ENCODE measurements at places on chromosomes 1 and 21.

DNA sequence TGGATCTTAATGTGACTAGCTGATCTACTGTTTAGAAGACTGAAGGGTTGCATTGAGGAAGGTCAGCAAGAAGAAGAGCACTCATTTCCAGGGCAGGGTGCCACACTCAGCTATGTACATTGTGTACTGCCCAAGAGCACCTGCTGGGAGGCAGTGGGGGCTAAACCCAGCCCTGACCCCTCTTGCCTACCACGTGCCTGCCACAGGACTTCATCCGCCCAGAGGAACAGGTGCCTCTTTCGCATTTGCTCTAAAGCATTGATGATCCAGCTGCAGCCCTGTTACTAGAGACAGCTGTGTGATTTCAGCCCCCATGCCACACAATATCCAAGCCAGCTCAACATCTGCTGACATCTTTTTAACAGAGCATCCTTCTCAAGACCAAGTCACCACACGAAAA lies 341.8 kb downstream of the LMX1A start:
- no peak for DNase-seq

- no peak for DNase-seq
Observed at GRCh38 chr1:206824331-206824730, 41.1 kb upstream of the IL20 start.

DNA sequence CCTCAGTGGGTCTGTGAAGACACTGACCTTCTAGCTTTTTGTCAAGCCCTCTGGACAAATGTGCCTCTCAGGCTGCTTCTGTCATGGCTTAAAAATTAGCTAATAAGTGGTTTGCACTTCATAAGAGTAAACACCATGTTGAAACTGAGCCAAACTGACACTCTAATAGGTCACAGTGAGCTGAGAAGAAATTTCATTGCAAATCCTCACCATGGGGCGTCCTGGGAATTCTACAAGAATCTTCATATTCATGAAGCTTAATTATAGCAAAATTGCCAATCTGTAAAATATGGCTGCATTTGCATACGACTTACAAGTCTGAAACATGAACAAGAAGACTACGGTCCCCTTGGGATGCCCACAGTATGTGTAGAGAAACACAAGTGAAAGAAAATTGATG lies 188.6 kb downstream of the DSCAM start:
- DNase-seq, result no peak

- DNase-seq, result no peak
Observed at GRCh38 chr1:115241309-115241708, 96.7 kb downstream of the NGF start.

- DNase-seq, result no peak
Observed at GRCh38 chr1:63261736-63262458, 60.5 kb upstream of the FOXD3 start.

DNA sequence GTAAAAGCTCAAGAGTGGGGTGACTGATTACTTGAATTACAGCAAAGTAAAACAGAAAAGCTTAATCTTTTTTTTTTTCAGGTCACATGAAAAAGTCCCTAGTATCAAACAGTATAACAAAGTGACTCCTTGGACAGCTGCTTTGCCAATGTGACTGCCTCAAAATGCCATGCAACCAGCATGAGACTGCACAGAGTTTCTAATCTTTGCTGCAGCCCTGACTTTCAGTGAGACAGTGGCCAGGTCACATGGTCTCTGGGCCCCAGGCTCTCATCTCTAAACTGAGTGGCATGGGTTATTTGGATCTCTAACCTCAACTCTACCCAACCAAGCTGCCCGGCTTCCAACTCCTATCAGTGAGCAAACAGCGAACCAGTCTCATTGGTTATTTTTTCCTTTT lies 169.0 kb downstream of the VAV3 start:
- no peak for DNase-seq

- no peak for DNase-seq
Observed at GRCh38 chr1:221711063-221711577, 30.8 kb downstream of the DUSP10 start.

DNA sequence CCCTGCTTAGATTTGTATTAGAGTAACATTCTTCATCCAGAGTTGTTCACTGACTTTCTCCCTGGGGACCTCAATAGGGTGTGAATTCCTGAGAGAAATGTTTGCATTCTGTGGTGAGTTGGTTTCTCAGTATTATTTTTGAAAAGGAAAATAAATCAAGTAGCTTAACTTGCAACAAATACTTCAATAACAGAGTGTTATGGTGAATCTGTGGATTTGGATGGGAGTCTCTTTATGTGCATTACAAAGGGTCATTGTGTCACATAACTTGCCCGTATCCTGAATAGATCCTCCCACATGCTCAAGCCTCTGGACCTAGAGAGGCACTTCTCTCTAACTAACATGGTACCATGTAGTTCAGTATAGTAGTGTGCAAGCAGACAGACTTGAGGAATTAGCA lies 68.4 kb upstream of the IPO9 start:
- no peak for DNase-seq

DNA sequence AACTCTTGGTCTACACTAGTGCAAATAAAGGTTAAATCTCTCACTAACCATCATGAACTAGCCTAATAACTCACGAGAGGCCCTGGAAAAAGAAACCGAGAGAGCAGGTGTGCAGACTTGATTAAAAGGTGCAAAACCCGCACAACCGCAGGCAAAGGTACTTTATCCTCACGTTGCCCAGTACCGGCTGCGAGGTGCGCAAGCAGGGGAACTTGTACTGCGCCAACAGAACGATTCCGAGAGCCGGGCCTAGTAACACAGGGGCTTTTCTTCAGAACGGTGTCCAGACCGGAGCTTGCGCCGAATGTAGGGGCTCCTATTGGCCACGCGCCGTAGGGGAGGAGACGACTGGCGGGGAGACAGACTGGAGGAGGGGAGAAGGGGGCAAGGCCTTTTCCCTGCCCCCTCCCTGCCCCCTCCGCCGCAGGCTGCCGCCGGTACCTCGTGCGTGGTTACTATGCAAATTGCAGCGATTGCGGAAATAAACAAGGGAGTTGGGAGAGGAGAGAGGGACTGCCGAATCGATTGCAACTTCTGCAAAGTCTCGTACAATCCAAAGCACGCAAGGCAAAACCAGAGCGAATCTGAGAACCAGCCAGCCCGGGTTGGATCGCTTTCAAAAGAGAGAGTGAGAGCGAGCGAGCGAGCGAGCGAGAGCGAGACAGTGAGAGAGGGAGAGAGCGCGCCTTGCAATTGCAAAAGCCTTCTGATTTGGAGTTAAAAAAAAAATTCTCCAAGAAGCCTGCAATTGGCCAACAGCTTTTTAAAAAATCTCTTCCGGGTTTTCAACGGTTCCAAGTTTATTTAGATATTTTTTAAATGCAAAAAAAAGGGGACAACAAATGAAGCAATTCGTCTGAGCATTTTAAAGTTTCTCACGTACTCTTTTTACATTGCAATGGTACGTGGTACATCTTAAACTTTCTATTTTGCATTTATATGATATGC lies 5.4 kb upstream of the NFIA start:
- peak; percentile 84 for DNase-seq

DNA sequence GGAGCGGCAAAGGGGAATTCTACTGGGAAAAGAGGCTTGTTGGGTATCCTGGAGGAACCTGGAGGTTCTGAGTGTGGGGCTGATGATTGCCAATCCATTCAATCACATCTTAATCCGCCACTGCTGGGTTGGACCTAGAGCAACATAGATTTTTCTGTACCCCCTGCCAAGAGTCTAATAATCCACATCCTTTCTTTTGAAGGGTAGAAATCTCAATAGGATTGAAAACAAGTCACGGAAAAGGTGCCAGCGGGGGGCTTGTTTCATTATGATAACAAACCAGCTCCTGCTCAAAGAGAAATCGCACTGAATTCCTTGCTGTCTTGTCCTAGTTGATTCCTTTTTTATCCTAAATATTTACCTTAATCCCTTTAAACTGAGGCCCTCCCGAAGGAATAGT lies 528.5 kb downstream of the ADGRL2 start:
- no peak for DNase-seq

GRCh38 chr1:229024528-229025130 lies 246.3 kb upstream of the RAB4A start:
- no peak for DNase-seq

DNA sequence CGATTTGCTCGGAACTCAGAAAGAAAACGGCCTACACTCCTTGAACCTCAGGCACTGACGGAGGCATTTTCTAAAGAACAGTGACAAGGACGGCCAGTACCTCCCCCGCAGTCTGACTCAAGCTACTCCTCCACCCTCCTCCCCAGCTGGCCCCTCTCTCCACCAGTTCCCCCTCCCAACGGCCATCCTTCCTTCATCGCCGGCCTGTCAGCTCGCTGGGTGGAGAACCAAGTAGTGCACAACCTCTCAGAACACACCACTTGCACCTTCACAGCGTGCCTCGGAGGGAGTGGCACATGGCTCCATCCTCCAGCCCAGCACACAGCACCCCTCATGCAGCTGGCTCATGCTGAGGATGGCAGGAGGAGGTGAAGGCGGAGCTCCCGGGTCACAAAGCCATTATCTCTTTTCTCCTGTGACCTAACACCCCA lies 58.8 kb downstream of the TOR1AIP2 start:
- DNase-seq, result no peak

DNA sequence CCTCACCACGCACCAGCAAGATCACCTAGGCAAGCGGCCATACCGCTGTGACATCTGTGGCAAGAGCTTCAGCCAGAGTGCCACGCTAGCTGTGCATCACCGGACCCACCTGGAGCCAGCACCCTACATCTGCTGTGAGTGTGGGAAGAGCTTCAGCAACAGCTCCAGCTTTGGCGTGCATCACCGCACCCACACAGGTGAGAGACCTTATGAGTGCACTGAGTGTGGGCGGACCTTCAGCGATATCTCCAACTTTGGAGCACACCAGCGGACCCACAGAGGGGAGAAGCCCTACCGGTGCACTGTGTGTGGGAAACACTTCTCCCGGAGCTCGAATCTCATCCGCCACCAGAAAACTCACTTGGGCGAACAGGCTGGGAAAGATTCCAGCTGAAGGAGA lies 5.0 kb downstream of the ZNF691 start:
- DNase-seq, result no peak

DNA sequence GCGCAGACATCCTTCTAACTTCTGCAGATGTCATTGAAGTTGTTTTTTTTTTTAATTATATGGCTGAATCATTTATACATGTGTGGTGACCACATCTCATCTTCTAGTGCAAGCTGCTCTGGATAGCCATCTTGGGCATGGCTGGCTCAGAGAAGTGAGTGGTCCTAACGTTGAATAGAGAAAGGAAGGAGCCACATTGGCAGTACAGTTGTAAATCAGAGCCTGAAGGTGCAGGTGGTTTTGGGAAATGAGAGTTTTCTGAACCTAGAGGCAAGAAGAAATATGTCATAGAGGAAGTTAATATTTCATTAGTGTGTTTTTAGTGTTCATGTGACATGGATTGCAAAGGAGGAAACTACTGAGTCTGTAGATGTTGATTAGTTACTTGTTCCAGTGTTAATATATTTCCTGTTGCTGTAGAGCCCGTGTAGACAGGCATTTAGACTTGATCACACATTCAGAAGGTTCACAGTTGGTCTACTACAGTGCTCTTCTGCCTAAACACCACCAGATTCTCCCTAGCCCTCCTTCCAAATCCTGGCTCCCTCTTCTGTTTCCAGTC lies 163.7 kb downstream of the ROR1 start:
- DNase-seq, result no peak

- DNase-seq, result no peak
Observed at GRCh38 chr1:241424480-241424971, 67.5 kb upstream of the RGS7 start.

DNA sequence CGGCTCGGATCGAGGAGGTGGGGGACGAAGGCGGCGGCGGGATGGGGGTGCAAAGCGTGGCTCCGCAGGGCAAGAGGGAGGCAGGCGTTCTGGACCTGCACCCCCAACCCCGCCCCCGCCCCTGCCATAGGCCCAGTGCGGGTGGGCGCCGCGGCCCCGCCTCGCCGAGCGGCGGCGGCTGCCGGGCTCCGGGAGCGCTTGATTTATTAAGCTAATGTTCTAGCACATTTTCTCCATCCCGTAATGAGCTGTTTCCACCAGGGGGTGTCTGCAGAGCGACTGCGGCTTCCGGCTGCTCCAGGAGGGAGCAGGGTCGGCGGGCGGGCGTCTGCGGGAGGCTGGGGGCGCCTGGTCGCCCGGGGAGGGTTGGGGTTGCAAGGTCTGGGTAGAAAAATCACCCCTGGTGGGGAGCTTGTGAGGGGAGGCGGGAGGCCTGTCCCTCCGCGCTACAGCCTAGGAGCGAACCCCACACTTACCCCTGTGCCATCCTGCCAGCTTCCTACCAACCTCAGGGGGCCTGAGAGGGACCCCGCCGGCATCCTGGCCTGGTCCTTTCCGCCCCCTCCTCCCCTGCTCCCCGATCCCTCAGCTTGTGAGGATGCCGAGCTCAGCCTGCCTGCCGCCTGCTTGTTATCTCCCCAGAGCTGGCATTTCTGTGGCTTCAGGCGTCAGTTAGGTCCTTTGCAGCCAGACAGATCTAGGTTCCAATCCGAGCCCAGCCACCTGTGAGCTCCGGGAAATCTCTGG lies 48.5 kb upstream of the ACOT11 start:
- no peak for DNase-seq

DNA sequence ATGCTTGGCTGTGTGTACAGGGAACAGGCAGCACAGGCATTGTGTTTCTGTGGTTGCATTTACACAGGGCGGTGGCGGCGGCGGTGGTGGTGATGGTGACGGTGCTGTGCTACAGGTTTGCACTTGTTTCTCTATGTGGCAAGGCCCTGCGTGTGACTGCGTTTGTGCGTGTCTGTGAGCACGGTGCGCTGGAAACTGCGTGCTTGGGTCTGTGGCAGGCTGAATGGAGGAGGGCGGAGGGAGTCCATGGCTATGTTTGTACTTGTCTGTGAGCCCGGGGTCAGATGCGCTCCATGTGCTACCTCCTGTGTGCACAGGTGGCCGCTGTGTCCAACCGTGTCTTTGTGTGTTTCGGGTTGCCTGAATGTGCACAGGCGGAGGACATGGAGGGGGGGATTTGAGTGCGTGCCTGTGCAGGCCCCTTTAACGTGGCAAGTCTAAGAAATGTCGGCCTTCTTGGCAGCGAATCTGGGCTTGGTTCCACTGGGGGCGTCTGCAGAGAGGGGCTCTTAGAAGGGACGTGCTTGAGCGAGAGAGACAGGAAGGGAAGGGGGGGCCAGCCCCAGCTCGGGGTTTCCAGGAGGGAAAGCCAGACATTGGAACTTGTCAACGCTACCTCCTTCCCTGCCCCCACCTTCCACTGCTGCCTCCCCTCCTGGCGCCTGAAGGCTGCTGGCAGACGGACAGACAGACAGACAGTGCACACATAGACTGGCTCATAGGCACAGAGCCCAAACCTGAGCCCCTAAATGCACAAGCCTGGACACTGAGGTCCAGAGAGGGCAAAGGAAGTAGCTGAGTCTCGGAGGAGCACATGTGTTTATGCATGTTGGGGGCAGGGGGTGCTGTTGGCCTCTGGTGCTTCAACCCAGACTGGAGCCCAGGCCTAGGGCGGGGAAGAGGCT lies 32.7 kb upstream of the WASF2 start:
- DNase-seq, result no peak

DNA sequence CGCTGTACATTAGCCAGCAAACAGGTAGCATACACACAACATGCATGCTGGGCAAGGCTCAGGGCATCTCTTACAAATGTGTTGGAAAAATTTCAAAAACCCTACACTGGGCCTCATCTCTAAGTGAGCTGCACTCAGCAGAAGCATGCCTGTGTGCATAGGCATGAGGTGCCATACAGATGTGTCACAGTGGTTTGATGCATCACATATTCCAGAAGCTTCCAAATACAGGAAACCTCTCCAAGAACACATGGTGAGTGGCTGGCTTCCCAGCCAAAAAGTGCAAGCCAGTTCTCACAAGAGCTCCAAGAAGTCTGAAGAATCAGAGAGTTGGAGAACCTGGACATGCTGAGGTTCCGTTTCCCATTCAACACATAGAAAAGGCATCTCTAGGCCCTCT lies 58.3 kb downstream of the CD46 start:
- no peak for DNase-seq

GRCh38 chr1:230064283-230064682 lies 2.8 kb upstream of the GALNT2 start:
- no peak for DNase-seq

Measured in HS-27A (cell line).